ENCODE measurements at places on chromosomes 3 and 15.

GRCh38 chr3:14514323-14514720 is 25.8 kb downstream of the GRIP2 start:
- DNase-seq = no peak

DNA sequence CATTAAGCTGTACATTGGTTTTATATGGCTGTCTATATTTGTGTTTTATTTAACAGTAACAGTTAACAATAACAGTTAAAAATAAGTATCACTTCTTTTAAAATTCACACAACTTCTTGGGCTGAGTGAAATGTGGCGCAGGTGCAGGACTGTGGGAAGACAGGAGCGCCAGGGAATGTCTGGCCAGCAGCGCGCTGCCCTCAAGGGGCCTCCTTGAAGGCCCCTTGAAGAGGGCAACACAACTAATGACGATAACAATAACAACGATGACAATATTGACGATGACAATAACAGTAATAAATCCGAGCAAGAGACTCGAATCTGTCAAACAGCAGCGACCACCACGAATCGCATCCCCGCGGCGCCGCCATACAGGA is 411 bp upstream of the PPP2R3A start:
- no peak for DNase-seq

DNA sequence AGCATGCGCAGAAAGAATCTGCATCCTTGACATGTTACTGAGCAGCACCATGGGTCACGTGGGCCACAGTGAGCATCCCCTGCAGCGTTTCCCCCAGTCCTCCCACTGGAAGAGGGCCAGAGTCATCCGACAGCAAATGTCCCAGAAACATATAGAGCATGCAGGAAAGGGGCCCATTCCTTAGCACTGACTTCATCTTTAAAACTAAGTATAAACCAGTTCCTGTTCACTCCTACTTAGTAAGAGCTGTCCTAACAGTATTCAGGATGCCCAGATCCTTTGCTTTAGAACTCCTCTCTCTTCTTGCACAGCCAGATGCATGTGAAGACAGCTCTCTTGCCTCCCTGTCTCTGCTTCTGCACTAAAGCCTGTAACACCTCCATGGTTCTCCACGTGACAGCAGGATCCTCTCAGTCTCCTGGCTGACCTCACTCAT is 79.3 kb upstream of the OXTR start:
- DNase-seq = peak; percentile 67

- DNase-seq = no peak
These were observed 43.9 kb downstream of the ADCY5 start for GRCh38 chr3:123405021-123405420.

DNA sequence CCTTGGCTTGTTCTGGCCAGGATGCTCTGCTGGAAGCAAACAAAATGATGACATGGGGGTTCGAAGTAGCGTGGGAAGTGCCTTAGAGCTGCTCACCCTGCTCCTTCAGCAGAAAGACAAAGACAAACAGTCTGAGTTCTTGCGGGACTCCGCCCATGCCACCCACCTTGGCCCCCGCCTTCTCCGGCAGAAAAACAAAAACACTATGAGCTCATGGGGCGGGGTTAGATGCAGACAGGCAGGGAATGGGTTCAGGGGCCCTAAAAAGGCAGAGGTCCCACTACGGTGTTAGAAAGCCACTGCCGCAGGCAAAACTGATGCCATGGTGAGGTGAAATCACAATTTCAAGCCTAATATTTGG is 9.7 kb upstream of the NCKIPSD start:
- DNase-seq = peak; percentile 64

DNA sequence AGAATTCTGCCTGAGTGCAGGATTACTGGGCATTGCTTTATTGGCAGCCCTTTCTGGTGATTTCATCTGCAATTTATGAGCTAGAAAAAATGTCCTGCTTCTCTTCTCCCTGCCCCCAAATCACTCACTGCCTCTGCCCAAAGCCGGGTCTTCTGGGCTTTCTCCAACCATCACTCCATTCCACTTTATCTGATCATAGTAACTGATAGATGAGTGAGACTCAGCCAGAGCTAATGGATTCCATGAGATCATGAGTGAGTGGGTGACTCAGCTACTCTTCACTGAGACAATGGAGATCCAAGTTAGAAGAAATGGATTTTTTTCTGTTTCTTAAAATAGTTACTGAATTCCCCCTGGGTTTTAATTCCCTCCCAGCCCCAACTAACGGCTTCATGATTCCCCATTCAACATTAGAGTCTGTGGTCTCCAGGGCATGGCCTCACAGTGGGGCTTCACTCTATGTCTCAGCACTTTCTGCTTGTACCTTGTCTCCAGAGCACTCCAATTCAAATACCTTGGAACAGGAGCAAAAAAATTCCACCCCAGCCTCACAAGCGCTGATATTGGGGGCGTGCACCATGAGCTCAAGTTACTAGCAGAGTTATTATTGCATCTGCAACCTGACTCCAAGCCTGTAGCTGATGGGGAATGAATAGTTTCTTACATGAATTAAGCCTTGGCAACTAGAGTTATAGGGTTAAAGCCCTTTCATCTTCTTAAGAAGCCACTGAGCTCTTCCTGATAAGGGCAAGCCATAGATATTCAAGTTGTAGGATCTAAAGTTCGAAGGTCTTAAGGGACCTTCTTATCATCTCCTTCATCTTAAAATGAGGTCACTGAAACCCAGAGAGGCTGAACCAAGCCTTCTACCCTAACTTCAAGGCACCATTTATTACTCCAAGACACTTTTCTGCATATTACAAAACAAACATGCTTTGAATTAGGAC is 85.9 kb downstream of the AGBL1 start:
- no peak for DNase-seq

DNA sequence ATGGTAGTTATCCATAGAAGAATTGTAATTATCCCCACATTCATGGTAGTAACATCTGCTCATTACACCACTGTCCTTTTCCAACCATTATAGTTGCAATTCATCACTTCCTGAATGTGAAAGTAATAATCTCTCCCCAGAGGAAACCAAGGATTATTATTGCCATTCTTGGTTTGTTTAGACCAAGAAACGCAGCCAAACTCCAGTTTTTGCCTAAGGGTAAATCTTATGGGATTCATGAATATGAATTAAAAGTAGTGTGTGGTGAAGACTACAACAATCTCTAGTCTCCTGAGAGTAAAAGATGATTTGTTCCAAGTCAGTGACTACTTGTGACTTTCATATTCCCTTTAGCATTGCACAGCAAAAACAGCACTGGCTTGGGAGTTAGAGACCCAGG is 45.7 kb upstream of the ABI3BP start:
- DNase-seq = no peak

- peak; percentile 83 for DNase-seq
These were observed 53.9 kb downstream of the TMOD3 start for GRCh38 chr15:51883271-51883837.

- no peak for DNase-seq
These were observed 18.5 kb downstream of the ALCAM start for GRCh38 chr3:105385179-105385578.

DNA sequence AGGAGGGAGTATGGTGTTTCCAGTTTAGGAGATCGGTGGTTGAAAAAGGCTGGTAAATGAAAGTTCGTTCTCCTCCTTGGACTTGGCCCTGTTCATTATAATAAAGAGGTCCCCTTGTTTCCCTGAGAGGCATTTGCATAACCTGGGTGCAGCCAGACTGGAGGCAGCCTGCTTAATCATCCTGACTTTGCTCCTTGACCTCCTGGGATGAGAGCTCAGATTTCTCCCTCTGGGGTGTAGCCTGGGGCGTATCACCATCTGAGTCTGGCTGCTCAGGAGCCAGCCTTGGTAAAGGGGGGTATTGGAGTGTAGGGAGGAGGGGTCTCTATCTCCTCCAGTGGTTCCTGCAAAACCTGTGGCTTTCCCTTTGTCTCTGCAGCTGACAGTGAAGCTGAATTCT is 21.3 kb upstream of the ACAD9 start:
- peak; percentile 5 for DNase-seq

DNA sequence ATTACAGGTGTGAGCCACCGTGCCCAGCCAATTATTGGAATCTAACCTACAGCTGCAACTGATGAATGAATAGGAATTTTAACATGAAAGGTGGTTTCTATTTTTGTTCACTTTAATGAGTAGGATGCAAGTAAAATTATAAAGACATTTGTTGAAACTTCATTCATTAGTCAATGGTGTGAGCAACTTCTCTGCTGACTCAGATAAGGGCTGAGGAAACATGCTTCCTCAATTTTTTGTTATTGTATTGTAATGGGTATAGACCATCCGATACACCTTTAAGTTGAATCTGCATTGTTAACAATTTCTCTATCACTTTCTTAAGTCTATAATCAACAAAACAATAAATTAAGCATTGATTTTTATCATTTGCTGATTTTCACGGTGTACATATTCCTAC is 127.8 kb downstream of the STAG1 start:
- no peak for DNase-seq

GRCh38 chr3:38487323-38487722 is 8.8 kb upstream of the EXOG start:
- no peak for DNase-seq

GRCh38 chr3:2793987-2794386 is 316.2 kb downstream of the IL5RA start:
- DNase-seq = no peak

GRCh38 chr3:27861046-27862036 is 139.2 kb upstream of the EOMES start:
- no peak for DNase-seq

- peak; percentile 80 for DNase-seq
These were observed 47.2 kb upstream of the TEX55 start for GRCh38 chr3:119098619-119099222.

DNA sequence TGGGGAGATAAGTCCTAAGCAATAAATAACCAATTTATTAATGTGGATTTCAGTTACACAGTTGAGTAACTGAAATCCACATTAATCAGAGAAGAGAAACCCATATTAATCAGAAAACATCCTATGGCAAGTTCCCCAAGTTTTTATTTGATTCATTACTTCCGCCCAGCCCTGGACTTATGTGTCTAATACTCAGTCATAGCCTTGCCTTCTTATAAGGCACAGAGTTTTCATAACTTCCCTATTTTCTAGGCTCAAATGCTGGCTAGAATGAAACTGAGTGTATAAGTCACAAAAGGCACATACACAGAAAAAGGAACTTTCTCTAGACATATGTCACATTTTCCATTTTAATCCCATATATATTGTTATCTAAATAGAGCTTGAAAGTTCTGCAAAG is 28.8 kb downstream of the CD47 start:
- no peak for DNase-seq

DNA sequence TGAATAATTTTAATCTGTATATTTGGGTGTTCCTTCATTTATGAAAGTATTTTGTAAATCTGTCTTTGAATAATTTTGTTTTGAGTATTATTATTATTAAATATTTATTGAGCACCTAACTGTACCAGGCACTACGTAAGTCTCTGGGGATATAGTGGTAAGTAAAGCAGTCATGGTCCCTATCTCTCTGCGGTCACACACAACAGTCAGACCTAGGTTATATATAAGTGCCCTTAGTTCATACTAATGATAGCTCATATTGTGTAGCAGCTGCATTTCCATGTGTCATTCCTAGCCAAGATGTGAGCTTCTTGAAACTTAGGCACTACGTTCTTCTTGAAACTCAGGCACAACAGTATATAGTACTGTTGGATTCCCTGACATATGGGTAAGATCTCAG is 12.4 kb downstream of the NKTR start:
- no peak for DNase-seq

- peak; percentile 73 for DNase-seq
These were observed 47.1 kb upstream of the AKAP13 start for GRCh38 chr15:85333132-85333831.

DNA sequence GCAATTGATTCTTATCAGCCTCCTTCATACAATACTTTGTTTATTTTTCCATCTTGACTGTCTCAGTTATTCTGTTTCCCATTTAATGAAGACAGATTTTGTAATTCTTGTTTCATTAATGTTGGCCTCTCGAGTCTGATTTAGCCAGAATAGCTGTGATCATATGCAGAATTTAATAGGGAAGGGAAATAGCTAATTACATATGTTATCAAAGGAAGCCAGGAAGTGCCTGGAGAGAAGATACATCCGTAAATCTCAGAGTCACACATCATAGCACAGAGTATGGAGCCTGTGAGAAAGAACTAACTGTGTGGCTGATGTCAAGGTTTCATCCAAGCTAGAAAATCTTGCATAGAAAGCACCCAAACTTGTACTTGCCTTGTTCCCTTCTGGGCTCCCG is 288.9 kb upstream of the SLCO3A1 start:
- no peak for DNase-seq

GRCh38 chr3:100709842-100710260 is 557 bp downstream of the TFG start:
- peak; percentile 74 for DNase-seq

DNA sequence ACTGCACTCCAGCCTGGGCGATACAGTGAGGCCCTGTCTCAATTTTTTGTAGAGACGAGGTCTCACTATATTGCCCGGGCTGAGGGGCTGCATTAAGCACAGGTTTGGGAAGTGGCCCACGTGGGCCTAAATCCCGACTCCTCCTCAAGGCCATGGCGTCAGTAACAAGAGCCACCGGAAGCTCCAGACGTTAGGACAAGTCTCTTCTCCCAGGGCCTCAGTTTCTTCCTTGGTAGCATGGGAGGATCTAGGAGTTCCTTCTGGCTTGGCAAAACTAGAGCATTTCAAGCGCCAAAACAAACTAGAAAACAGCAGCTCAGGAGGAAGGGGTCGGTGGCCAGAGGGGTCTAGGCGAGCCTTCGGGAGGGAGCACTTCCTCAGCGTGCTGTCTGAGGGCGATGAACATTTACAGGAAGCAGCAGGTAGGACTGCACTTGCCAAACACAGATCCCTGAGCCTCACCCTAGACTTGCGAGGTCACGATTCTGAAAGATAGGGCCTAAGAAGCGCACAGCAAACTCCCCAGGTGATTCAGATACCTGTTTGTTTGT is 536 bp downstream of the SNAPC5 start:
- no peak for DNase-seq

DNA sequence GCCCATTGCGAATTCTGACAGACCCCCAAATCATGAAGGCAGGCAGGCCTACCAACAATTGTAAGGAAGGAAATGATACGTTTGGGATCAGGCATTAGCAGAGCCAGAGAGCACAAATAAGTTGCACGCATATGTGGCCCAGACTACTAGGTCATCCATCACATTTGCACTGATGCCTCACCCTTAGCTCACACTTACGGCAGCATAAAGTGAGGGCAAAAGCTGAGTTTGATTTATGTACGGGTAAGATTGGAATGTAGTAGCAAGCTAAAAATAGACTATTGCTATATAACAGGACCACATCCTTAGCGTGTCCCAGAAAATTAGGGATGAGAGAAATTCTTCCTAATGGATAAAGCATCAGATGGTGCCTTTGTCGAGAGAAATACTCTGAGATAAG is 58.6 kb downstream of the QTRT2 start:
- DNase-seq = no peak

DNA sequence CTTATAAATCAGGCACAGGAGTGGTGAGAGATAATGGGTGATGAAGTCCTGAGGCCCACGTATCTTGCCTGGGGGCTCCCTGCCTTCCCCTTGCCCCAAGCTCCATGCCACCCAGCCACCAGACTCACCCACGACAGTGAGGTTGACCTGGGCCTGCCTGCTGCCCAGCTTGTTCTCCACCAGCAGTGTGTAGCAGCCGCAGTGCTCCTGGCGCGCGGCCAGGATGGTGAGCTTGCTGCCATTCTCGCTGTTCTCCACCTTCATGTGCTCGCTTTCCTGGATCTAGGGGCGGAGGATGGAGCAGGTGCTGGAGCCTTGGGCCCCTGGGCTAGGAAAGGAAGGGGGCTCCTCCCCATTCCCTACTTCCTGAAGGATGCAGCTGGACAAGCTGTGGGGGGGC is 79.1 kb upstream of the HACD2 start:
- no peak for DNase-seq

GRCh38 chr3:154178172-154178571 is 57.0 kb downstream of the ARHGEF26 start:
- no peak for DNase-seq

GRCh38 chr3:88611826-88612326 is 462.1 kb downstream of the C3orf38 start:
- DNase-seq = no peak
